ENCODE measurements at places on chromosomes 3 and 15.
A peak's percentile ranks its signal among the peaks of the same experiment; 100 is the strongest.

GRCh38 chr15:66766282-66767230 lies 64.5 kb downstream of the SMAD6 start:
- no peak for DNase-seq

- no peak for DNase-seq
Measured at GRCh38 chr3:55782351-55782750, 295.2 kb upstream of the WNT5A start.

- DNase-seq = no peak
Measured at GRCh38 chr15:38207621-38208020, 45.0 kb upstream of the SPRED1 start.

GRCh38 chr3:196486263-196486662 lies 17.3 kb downstream of the RNF168 start:
- DNase-seq = no peak

- no peak for DNase-seq
Measured at GRCh38 chr3:14431452-14431916, 29.1 kb downstream of the SLC6A6 start.

GRCh38 chr15:75454471-75455378 lies 3.2 kb upstream of the SIN3A start:
- peak; percentile 66 for DNase-seq

GRCh38 chr3:172329070-172329469 lies 119.2 kb downstream of the GHSR start:
- DNase-seq = no peak

GRCh38 chr15:64776402-64776786 lies 1.0 kb upstream of the RBPMS2 start:
- no peak for DNase-seq

- no peak for DNase-seq
Measured at GRCh38 chr3:197168606-197169005, 129.8 kb downstream of the DLG1 start.

DNA sequence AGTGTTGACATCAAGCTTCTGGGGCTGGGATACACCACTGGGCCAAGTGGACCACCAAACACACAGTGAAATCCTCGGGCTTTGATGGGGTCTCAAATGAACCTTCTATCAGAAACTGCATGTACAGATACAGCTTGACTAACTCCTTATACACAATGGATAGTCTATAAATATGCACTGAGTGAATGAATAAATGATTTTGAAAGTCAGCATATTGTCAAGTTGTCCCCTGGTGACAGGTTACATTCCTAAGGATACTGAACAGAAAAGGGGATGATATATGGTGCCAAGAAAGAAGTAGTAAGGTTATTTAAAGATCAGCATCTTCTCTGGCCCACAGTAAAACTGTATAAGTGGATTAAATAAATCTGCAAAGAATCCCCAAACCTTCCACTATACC lies 159.4 kb upstream of the SLC2A2 start:
- no peak for DNase-seq

All from activated naive CD4-positive, alpha-beta T cell (primary cell).